Omental fat pad (tissue), 4 donors: ENCODE measurements at places on chromosomes 12 and 14.

DNA sequence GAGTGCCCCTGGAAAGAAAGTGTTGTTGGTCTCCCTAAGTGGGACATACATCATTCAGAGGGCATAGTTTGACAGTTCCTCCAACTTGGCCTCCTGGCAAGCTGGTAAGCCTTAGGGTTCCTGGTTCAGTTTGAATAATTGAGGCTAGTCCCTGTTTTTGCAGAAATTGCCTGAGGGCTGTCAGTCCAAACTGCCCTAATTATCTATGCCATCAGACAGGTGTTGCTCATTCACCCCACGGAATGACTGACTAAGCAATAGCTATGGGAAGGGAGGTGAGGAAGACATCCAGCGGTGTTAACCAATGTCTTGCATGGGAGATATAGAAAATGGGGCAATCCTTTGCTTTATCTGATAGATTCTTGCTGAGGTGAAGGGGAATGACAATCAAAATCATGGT lies 37.6 kb downstream of the SPTSSA start:
- no peak for DNase-seq

GRCh38 chr14:64394977-64395633 lies 7.0 kb downstream of the MTHFD1 start:
- no peak for DNase-seq

GRCh38 chr12:46462641-46463355 lies 90.2 kb upstream of the SLC38A2 start:
- DNase-seq = no peak

DNA sequence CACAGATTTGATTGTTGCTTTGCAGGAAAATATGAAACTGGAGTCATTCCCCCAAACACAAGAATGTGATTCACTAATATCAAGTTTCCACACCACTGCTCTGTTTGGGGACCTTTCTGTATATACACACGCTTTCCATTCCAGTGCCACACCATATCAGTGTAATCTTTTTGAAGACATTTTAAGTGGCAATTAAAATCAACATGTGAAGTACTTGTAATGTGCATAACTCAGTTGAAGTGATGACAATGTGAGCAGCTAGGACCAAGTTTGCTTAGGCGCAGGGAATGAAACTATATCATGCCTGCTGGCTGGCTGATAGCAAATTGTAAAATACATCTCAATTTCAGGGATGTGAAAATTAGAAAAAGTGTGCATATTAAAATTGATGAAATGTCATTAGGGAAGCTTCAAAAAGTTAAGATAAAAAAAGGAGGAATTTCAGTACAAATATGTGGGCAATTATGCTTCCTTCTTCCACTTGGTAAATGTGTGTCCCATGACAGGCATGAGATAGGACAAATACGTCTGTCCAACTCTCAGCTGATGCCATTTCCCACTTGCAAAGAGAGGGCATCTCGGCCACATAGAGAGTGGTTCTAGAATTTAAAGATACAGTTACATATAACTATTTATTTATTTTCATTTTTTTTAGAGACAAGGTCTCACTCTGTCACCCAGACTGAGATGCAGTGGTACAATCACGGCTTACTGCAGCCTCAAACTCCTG lies 43.7 kb downstream of the HSPB8 start:
- no peak for DNase-seq

- no peak for DNase-seq
Observed at GRCh38 chr14:44962334-44963043, 499 bp downstream of the TOGARAM1 start.

DNA sequence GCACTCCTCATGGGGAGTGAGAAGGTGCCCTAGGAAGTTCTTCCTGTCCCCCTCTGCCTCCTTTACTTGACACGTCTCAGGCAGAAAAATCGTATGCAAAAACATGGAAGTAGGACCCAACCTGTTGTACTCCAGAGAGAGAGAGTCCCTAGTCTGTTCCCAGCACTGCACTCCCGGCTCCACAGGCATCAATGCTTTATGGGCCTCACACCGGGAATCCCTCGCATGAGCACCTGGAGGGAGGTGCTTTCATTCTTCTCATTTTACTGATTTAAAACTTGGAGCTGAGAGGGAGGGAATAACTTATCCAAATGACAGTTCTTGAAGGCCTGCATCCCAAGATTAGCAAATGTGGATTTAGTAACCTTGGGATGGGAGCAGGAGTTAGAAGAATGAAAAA lies 1101.4 kb downstream of the BCL11B start:
- DNase-seq = no peak

DNA sequence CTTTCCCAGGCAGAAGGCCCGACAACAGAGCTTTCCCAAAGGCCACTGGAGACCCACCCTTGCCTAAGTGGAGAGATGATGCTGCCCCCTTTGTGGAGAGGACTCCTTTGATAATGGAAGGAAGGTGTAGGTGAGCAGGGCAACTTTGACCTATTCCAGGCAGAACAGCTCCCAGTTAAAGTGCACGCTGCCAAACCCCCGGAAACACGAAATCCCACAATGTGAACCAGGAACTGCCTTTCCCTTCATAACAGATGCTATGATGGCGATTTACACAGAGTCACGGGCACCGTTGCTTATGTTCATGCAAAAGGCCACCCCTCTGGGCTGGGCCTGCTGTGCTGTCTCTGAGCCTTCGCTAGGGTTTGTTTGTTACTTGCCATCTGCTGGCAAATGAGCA lies 34.6 kb downstream of the PRIMA1 start:
- DNase-seq = no peak

DNA sequence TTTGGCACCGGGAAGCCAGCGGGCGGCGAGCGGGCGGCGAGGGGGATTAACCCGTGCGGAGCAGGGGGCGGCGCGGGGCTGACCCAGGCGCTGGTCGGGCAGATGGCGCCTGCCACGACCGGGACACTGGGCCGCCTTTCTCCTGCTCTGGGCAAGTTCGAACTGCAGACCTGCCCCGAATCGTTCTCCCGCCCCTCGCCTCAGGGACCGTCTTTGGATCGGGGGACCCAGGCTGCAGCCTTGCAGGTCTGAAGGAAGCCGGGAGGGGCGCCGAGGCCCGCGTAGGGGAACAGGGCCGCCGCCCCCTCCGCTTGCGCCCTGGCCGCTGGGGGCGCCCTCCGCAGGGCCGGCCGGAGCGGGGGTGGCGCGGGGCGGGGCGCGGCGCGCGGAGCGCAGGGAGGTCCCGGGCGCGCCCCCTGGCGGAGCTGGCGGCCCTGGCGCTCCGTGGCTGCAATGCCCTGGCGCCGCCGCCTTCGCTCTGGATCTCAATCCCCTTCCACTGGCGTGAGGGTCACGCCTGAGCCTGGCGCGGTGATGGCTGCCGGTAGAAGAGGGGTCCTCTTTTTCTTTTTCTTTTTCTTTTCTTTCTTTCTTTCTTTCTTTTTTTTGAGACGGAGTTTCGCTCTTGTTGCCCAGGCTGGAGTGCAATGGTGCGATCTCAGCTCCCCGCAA lies 449 bp upstream of the LTBP2 start:
- no peak for DNase-seq

DNA sequence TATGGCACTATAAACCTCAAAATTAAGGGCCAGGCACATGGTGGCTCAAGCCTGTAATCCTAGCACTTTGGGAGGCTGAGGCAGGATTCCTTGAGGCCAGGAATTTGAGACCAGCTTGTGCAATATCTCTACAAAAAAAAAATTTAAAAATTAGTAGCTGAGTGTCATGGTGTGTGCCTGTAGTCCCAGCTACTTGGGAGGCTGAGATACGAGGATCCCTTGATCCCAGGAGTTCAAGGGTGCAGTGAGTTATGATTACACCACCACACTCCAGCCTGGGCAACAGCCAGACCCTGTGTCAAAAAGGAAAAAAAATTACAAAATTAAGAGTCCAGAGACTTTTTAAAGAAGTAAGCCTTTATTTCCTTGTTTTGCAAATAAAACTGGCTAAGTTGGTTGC lies 1.8 kb upstream of the GCN1 start:
- no peak for DNase-seq

GRCh38 chr14:95527387-95528002 lies 7.4 kb upstream of the GLRX5 start:
- DNase-seq = peak; percentile 71

DNA sequence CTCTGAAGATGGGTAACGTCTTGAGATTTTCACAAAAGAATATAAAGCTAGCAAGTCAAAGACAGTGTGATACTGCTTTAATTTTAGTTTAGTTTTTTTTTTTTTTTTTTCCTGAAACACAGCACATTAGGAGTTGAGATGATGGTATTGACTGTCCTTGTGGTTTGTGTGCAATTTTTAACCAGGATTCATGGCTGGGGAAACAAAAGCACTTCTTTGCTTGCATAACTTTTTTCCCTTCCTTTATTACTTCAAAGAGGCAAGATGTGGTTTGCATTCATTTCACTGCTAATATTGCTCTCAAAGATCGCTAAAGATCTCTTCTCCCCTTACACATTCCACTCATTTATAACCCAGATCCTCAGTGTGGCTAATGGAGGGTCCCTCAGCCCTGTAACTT lies 157.1 kb upstream of the PZP start:
- DNase-seq = no peak

DNA sequence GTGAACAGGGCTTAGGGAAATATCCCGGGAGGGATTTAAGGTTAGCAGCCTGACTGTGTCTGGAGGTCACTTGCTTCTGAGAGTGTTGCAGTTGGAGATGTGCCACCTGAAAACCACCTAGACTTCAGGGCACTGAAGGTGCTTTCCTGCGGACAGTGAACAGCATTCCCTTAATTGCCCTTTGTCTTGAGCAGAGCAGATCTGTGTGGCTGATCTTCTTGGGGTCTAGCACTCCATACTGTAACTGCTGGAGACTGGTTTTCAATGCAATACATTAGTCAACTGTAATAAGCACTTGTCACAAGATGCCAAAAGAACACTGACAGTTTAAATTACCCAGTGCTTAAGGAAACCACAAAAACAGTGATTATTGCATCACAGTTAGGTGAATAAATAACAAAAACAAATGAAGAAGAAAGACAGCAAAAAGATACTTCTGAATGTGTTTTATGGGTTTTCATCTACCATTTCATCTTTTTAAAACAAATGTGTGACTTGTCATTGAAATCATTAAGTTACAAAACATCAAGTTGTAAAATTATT lies 111.8 kb downstream of the PRIMA1 start:
- no peak for DNase-seq

DNA sequence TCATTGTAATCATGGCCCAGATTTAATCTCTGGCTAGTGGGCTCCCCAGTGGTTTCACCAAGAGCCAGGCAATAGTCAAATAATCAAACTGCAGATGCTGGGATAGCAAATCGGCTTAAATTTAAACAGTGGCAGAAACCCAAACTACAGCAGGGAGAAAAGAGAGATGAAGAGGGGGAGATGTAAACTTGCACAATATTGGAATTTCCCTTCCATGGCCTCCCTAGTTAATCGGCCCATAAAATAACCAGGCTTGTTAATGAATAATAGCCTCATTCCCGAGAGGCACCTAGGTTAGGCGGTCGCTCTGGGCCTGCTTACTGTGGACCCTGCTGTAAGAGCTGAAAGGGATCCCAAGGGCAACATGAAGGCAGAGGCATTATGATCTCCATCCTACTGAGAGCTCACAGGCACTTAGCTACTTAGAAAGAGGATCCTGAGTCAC lies 116.2 kb downstream of the NUAK1 start:
- no peak for DNase-seq

DNA sequence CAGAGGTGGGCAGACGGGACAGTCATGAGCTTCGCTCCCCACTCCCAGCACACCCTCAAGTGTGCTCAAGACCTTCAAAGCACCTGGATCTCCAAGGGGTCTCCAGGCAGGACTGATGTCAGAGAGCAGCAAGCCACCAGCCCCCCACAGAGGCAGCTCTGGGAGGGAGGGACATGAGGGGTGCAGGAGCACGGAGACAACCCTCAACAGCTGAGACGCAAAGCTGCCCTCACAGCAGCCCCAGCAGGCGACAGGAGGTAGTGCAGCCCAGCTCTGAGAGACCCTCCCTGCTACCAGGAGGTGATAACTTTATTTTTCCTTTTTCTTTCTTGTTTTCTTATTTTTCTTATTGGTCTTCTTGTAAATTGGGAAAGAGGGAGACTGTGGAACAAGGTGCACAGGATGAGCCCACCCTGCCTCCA lies 17.9 kb downstream of the SIVA1 start:
- DNase-seq = no peak

- no peak for DNase-seq
Observed at GRCh38 chr12:109126784-109127183, 10.4 kb downstream of the ACACB start.

- DNase-seq = no peak
Observed at GRCh38 chr14:69493791-69494190, 9.3 kb downstream of the PLEKHD1 start.

DNA sequence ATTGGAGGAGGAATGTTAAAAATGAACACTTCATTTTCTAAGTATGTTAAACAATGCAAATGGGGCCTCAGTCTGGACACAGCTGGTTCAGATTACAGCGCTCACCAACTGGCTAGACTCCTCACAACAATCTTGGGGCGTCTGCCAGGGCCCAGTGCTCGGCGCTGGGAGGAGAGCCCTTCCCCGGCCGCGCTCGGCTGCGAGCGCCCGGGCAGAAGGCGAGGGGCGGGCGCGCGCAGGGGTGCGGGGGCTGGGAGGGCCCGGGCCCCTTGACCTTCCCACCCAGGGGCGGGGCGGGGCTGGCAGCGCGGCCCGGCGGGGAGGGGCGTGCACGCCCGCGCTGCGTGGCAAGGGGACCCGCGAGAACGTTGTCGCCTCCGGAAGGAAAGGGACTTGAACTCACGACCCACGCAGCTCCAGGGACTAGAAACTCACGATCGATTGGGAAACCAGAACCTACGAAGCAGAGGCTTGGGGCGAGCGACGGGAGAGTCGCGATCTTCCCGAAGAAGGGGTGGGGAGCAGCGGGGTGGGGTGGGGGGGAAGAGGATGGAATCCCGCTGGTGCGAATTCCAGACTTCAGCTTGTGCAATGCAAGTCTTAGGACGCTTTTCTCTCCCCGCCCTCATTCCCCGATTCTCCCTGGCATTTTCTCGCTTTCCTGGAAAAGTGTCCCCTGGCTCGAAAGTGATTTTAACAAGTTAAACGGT lies at the start of gene FBLN5:
FBLN5 (minus strand) TSS at position 220 of the 710 bp plus-strand sequence. CDS start 465 bp downstream, outside the sequence.
- no peak for DNase-seq

DNA sequence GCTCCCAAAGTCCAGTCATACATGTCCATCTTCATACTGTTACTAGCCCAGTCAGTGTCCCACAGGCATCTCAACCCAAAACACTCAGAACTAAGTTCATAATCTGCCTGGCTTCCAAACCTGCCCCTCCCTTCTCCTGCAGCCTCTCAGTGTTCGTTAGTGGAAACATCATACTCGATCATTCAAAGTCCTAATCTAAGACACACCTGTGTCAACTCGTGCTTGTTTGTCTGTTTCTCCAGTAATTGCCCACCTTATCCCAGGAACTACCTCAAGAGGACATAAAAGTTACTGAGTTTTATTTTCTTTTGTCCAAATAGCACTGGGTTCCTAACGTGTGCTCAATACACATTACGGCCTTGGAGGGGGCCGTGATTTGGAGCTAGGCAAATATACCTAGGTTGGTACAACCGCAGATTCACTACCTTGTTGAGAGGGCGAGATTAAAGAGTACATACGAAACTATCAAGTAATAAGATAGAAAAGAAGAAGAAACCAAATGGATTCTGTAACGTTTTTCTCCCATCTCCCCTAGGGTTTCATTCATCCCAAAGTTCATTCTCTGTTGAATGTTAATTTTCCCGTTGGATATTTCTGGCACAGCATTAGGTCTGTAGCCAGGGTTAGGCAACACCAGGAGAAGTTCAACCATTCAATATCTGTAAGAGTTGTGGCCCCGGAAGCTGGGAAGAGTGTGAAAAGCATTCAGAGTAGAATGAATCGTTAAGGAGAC lies 3.2 kb downstream of the RNASE8 start:
- DNase-seq = no peak
